ENCODE measurements at places on chromosomes 6 and 20. TPM values are rescaled to one million over a fixed set of nuclear protein-coding genes. Genes with fewer than 3 reads are reported as not detected.

PTK7 gene
- 252 TPM for total RNA-seq

PSORS1C1 gene
- total RNA-seq: 0.06 TPM

SLC12A5 gene
- not detected for total RNA-seq

HLA-DRA gene
- total RNA-seq: 136 TPM
